ENCODE measurements at places on chromosomes 4 and X.

GRCh38 chrX:374596-374995, 12.1 kb downstream of the PPP2R3B start:
- DNase-seq = no peak

DNA sequence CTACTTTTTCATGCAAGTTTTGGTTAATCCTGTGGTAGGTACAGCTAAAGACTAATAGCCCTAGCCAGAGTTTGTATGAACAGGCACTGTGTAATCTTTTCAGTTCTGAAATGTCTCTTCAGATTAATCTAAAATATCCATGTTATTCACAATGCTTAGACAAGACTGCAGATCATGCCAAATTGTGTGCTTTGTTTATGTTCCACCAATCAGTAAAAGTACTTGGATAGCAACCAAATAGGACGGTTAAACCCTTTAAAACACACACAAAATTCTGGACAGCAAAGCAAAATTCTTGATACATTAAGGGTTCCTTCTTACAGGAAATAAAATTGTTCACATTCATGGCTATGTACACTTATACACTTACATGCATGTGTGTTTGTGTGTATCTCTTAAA, 139.1 kb downstream of the KLHL13 start:
- DNase-seq = no peak

- DNase-seq = no peak
These were observed 174.7 kb upstream of the RPL34 start for GRCh38 chr4:108445716-108446115.

GRCh38 chr4:31647786-31648185, 927.6 kb downstream of the PCDH7 start:
- no peak for DNase-seq

- no peak for DNase-seq
These were observed 487.6 kb upstream of the BOD1L1 start for GRCh38 chr4:14115106-14115505.

- no peak for DNase-seq
These were observed 12.9 kb downstream of the PPP2R3B start for GRCh38 chrX:373641-374471.

DNA sequence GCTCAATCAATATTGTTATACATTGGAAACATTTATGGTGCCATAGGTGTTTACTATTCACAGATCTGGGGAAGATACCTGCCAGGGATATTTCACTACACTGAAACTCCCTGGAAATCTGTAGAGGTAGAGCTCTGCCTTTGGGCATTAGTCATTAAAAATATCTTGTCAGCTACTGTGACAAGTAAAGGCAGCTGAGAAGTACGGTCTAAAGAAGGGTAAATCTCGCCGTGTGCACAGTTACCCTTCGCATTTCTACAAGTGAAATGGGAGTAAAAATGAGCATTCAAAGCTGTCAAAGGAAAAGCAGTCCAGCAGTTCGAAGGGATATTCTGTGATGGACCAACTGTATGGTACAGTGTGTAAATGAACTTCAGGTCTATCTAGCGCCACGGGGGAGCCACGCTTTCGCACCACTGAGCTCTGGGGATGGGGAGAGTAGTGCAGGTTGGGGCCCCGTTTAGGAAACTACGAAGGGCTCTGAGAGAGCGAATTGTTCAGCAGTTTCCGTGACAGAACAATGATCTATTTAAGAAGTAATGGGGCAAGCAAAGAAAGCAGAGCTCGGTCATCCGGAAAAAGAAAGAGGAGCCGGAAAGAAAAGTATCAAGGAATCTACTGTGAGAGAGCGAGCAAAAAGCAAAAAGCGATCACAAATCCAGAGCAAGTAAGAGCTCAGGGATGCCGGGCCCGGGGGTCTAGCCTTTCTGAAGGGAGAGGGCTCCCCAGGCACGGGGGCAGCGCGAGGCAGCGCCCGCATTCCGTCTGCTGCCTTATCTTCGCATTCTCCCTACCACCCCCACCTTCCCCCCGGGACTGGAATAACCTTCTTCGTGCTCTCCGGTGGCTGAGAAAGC, 646 bp downstream of the TIGD4 start:
- DNase-seq = no peak

- DNase-seq = no peak
These were observed 5.2 kb downstream of the CXCL1 start for GRCh38 chr4:73874386-73874785.

DNA sequence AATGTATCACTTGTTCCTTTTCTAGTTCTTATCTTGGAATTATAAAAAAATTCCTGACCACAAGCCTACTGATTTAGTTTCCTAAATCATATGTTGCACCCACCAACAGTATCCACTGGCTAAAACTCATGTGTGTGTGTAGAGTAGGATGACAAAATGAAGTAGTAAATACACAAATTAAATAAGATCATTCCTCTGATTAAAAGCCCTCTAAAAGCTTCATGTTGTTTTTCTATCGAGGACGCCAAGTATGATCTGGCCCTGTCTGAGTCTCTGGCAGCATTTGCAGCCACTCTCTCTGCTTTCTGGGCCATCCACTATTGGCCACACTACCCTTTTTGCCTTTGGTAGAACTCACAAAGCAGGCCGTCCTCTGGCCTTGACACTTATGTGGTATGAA, 183.4 kb downstream of the PACRGL start:
- no peak for DNase-seq

GRCh38 chrX:11728556-11728955, 29.5 kb upstream of the MSL3 start:
- DNase-seq = no peak

DNA sequence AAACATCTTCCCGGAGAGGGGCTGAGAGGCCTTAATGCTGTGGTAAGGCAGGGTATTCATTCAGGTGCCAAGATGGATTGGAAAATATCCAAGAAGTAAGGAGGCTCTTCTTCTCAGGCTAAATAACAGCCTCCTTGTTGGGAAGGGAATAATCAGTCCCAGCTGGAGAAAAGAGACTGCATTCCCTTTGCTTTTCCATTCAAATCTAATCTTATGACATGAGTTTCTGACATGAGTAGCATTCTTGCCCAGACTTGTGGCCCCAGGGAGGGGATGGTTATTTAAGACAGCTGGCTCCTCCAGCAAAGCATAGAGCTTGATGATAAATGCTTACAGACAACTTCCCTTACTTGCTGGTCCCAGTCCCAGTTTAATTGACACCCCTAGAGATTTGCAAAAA, 98.3 kb downstream of the DCLK2 start:
- DNase-seq = no peak

DNA sequence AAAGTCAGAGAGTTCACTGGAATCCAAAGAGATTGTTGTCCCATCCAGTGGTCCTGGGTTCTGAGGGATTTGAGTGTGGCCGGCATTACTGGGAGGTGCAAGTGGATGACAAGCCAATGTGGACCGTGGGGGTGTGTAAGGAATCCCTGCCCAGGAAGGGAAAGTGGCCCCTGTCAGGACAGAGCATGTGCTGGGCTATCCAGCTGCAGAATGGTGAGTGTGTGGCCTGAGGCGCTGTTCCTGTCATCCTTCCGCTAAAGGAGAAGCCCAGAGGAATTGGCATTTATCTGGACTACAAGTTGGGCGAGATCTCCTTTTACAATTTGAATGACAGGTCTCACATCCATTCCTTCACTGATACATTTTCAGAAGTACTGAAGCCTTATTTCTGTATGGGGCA, 20.4 kb upstream of the TRIM60 start:
- DNase-seq = no peak

- DNase-seq = no peak
These were observed 114.5 kb downstream of the LARP7 start for GRCh38 chr4:112751447-112751846.

DNA sequence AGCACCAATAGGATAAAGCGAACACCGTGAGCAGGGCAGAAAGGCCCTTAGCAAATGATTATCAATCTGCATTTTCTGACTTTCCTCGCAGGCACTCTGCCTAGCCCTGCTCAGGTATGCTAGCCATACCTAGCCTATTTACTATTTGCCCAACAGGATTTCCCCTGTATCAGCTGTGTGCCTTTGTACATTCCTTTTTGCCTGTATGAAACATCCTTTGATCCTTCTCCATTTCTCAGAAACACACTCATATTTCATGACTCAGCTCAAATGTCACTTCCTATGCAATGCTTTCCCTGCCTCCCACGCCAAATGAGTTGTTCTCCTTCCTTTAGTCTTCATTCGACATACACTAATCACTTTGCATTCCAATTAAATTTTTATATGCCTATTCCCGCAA, 37.2 kb downstream of the PCDH7 start:
- DNase-seq = no peak

GRCh38 chr4:35934320-35934981, 309.9 kb downstream of the ARAP2 start:
- DNase-seq = no peak

DNA sequence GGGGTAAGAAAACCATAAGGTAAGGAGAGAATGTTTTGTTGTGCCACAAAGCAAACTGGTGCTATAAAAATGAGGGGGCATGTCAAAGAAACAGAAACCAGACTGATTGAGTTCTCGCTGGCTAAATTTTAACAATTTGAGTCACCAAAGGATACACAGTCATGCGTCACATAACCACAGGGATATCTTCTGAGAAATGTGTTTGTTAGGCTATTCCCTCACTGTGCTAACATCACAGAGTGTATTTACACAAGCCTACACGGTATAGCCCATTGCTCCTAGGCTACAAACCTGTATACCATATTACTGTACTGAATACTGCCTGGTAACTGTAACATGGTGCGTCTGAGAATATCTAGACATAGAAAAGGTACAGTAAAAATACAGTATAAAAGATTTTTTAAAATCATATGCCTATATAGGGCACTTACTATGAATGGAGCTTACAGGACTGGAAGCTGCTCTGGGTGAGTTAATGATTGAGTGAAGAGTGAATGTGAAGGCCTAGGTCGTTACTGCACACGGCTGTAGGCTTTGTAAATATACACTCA, 50.1 kb downstream of the FBXW7 start:
- DNase-seq = no peak

- DNase-seq = no peak
These were observed 104.7 kb upstream of the TTC29 start for GRCh38 chr4:147050356-147050765.

DNA sequence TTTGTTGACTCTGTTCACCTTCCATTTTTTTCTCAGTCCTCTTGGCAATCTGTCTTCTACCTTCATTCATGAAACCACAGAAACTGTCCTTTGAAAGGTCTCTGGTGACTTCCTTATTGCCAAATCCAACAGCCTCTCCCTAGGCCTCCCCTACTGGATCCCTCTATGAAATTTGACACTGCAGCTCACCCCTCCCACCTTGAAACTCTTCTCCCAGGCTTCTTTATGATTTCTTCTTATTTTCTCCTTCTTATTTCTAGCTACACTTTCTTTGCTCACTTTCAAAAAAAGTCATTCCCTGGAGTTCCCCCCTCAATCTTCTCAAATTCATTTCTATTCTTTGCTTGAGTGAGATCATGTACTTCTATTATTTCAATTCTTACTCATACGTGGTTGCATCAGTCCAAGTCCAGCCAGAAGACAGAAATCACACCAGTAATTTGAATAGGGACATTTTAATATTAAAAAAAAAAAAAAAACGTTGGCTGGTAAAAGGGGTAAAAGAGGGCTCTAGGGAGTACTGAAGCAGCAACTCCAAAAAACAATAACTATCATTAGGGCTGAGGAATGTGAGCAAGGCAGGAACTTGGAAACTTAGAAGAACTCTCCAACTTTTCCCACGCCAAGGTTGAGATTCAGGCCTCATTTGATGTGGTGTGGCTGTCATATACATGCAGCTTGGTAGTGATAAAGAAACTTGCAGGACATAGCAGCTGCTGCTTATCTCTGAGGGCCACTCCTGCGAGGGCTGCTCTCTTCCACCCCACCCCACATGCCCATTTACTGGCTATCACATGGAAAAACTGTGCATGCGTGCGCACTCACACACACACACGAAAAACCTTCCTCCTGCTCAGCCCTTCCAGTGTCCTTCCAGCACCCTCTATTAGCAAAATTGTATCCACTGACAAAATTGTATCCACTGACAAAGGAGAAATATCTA, 169.8 kb upstream of the GALNT7 start:
- no peak for DNase-seq

DNA sequence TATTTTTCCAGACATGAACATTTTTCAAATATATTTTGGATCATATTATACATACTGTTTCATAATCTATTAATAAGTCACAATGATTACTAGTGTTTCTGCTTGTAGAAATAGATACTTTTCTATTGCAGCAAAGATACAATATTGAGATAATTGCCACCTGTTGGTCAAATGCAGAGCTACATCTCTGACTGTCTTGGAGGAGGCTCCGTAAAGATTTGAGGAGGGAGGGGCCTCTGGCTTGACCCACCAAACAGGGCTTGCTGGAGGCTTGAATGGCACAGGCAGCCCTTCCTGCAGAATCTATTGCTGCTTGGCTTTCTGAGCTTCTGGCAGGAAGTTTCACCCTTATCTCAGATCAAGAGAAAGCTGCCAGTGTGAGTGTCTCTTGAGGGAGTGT, 99.3 kb upstream of the ARMCX2 start:
- DNase-seq = no peak

- no peak for DNase-seq
These were observed 13.8 kb downstream of the RNF4 start for GRCh38 chr4:2482693-2483092.

- DNase-seq = no peak
These were observed 12.3 kb downstream of the TBCK start for GRCh38 chr4:106303548-106304281.

DNA sequence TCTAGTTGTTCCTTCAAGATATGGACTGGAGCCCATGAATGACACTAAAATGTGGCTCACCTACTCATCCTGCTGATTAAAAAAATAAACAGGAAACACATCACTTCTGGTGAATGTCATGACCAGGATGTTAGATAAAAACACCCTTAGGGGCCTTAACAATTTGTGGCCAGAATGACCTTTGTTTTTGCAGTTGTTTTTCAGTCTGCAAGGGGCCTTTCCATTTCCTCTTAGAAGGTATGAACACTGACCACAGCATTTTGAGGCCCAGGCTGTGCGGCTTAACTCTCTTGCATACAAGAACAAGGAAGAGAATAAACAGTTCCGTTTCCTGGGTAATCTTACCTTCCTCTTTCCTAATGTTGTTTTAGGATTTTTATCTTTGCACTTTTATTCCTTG, 113.2 kb downstream of the IL1RAPL2 start:
- no peak for DNase-seq

All from activated CD4-positive, CD25-positive, alpha-beta regulatory T cell (primary cell).